ENCODE measurements at places on chromosomes 11 and 22.

DNA sequence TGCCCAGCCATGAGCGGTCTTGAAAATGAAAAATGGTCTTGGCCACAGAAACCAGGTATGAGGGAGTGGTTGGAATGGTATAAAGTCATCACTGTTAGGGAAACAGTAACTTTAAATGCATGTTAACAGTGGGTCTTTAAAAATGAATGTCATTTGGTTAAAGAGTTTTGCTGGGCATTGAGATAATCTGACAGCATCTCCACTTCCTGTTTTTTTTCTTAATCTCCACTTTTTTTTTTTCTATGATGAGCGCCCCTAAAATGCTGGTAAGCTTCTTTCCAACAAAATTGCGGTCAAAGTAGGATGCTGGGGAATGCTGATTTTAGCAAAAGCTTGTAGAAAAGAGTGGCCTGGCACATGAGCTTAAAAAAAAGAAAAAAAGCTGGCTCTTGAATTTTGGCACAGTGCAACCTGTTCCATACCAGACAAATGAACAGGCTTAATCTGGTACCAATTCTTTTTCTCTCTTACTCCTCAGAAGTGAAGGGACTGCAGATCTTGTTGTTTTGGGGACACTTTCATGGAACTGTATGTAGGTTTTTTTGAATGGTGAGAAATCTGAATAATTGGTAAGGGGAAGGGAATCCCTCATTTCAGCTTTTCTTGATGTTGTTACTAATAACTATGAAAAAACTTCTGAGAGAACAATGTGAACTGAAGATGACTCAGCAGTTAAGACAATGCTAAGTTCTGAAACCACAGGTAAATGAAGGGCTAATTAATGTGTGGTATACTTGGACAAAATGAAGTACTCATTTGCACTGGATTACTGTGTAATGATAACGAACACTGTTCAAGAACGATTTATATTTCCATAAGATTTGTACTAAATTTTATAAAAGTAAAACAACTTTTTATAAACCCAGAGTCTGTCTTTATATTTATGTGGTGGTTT, 3.1 kb upstream of the ARHGEF12 start:
- no peak for DNase-seq

GRCh38 chr11:130832566-130833425, 83.5 kb downstream of the SNX19 start:
- no peak for DNase-seq

DNA sequence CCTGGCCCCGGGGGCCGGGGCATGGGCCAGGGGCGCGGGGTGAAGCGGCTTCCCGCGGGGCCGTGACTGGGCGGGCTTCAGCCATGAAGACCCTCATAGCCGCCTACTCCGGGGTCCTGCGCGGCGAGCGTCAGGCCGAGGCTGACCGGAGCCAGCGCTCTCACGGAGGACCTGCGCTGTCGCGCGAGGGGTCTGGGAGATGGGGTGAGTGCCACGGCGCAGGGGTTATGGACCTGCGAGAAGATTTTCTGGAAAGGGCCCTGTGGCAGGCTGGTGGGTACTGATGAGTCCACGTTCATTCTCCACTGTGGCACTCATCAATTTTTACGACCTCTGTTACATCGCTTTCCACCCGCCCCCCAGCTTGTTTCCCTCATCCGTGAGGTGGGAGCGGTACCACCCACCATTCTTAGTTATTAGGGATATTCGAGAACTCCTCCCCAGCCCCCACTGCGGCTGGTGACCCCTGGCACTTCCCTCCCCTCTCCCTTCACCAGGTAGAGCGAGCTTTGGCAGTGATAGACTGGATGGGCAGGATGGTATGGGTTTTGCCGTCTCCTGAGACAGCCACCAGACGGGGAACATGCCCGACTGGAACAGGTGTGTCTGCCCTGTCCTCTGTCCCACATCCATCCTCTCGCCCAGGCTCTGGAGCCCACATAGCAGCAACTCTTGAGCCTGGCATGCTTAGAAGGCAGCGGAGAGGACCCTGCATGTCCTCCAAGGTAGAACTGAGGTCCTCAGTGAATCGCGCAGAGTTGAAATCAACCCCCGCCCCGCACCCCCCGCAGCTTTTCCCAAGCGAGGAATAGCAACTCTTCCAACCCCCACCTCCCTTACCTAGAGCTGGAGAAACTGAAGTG, 562 bp downstream of the DGAT2 start:
- DNase-seq, result no peak

- peak; percentile 89 for DNase-seq
Measured at GRCh38 chr11:124644426-124645280, 22.0 kb downstream of the TBRG1 start.

DNA sequence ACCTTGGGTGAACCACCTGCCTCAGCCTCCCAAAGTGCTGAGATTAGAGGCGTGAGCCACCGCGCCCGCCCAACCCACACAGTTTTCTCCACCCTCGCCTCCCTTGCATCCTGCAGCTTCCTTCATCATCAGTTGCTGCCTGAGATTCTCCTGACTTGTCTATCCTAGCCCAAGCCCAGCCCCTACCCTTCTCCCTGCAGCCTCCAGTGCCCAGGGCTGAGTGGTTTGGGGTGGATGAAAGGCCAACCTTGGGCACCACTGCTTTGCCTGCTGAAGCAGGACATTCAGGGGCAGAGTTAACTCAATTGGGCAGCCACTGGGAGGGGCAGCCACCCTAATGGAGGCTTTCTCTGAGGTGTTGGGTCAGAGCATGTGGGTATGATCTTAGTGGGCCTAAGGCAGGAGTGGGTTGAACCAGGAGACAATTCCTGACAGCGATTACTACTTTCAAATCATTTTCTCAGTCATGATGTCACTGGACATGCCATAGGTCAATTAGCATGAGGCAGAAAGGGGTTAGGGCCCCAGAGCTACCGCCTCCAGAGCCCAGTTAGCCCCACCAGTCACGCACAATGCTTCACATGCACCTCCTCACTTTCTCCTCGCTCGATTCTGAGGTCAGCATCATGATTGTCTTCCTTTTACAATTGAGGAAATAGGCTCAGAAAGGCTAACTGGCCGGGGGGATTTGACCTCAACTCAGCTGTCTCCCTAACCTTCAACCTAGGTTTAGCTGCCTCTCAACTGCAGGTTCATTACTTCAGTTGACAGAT, 1.0 kb upstream of the FKBP2 start:
- no peak for DNase-seq

- DNase-seq, result peak; percentile 63
Measured at GRCh38 chr11:11027288-11027687, 169.4 kb upstream of the ZBED5 start.

- no peak for DNase-seq
Measured at GRCh38 chr11:60862171-60862570, 5.2 kb upstream of the ZP1 start.

DNA sequence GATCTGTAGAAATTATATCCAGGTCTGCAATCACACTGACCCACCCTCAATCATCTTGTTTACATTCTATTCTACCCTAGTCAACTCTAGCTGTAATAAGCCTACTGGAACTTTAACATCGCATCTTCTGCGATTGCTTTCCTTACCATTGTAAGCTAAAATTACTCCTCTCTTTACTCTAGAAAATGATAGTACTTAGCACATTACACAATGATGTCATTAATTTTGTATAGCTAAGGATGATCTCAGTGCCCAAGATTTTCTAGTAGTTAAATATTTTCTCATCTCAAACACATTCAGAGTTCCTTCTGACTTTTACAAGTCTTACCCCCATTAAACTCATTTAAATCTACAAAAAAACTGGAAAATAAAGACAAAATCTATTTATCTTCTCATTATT, 39.6 kb upstream of the CTSC start:
- no peak for DNase-seq

GRCh38 chr11:30429550-30429949, 106.6 kb downstream of the ARL14EP start:
- no peak for DNase-seq

DNA sequence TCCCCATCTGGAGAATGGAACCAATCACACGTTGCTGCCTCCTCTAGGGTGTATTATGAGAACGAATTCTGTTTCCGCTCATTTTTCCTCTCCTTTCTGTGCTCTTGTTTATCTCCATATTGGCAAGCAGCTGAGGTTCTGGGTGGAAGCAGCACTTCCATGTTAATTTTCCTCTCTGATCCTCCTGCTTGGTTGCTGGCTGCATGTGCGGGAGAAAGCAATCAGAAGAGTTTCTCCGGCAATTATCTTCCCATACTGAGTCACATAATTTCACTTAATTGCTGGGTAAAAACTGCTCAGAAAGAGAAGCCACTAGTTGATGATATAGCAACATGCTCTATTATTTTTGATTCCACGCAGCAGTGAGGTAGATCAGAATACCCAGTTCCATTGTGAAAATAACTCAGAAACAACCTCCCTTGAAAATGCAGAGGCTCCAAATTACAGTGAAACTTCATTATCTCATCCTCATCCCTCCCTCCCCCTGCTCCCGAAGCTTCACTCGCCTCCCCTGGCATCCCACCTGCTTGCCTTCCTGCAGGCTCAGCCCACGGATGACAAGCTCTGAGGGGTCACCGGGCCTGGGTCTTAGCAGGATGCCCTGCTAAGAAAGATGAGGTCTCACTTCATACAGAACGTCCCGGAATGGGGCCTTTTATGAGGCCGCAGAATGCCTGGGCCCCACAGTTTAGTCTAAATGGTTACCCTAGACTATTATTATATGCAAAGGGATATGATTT, 20.4 kb downstream of the FXYD6 start:
- DNase-seq, result no peak

GRCh38 chr11:78753297-78753696, 178.6 kb upstream of the NARS2 start:
- no peak for DNase-seq

GRCh38 chr11:34331329-34331728, 26.5 kb downstream of the ABTB2 start:
- DNase-seq, result peak; percentile 53

- no peak for DNase-seq
Measured at GRCh38 chr22:35442471-35442870, 42.5 kb downstream of the MCM5 start.

- no peak for DNase-seq
Measured at GRCh38 chr11:124339396-124340141, 19.6 kb upstream of the OR8D2 start.

DNA sequence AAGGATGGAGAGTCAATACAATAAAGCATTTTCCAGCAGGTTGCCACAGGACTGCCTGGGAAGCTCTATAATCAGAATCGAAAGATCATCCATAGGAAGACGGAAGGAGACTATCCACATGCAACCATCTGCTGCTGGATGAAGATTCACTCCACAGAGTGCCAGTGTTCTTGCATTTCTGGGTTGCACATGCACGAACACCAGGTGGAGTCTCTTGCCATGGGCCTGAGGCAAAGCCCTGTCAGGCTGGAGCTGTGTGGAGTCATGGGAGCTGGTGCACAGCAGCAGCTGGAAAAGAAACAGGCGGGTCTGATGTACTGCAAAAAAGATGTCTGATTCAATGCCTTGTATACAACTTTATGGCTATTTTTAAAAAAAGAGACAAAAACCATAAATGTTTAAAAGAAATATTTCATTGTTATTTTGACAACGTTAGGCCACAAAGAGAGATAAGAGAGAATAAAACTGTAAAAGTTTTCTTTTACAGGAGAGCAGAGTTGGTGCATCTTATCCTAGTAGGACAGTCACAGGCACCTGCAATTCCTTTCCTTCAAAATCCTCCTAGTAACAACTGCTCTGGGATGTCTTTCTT, 12.9 kb upstream of the FAT3 start:
- peak; percentile 46 for DNase-seq

GRCh38 chr11:38791346-38791961, 2193.4 kb upstream of the RAG2 start:
- DNase-seq, result peak; percentile 88

DNA sequence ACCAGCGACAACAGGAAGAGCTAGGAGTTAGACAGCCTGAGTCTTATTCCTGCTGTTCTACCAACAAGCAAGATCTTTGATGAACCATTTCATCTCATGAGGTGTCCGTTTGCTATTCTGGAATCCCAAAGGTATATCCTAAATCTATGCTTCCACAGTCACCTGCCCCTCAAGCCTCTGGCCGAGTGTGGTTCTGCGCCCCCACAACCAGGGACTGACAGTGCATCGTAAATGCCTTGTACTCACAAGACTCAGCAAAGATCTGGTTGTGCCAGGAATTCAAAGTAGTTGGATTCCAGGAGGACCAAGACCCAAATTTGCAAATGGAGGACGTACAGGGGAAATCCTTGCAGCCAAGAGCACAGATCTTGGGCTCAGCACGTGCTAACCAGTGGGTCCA, 47.5 kb upstream of the JAM3 start:
- DNase-seq, result no peak

DNA sequence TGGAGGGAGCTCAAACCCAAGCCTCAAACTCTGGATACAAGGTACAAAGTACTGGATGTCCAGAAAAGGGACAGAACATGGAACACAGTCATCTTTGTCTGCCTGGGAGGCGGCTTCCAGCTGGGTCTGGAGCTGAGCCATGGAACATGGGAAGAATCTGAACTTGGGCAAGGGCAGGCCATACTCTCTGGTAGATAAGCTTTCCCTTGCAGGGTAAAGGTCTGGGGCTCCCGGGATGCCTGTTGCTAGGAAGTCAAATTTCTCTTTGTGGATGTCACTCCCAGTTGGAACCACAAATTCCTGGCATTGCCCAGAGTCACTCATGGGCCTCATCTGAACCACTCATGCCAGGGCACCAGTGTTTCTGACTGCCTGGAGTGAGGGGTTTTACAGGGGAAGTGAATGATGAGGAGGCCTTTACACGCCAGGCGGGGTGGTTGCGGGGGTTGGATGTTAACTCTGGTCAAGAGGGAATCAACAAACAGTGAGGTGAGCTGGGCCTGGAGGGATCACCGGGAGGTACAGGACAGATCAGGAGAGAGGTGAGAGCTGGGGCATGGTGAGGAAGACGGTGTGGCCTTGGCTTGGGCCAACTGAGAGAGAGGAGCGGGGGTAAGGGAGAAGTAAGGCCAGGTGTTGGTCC, 5.7 kb downstream of the FTH1 start:
- DNase-seq, result peak; percentile 81

GRCh38 chr11:62540804-62541701, 5.6 kb downstream of the AHNAK start:
- peak; percentile 35 for DNase-seq

- DNase-seq, result no peak
Measured at GRCh38 chr11:134711588-134711987, 299.5 kb upstream of the B3GAT1 start.

GRCh38 chr11:79671401-79671800, 230.6 kb upstream of the TENM4 start:
- DNase-seq, result no peak

GRCh38 chr11:44506375-44507016, 59.0 kb upstream of the CD82 start:
- no peak for DNase-seq

DNA sequence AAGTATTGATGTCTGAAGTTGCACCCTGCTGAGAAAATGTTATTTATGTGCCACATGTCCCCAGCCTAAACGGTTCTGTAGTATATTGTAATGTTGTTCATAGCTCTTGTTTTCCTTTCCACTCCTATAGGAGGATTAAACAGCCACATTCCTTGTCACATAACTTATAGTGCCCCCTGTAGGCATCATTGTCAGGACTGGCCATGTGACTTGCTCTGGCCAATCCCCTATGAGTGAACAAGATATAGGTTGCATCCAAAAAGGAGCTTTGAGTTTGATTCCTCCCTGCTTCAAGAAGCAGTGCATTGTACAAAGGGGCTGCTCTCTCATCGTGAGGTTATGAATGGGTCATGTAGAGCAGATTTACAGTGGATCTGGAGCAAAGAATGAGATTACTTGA, 717.6 kb upstream of the ANO5 start:
- no peak for DNase-seq
